Retina (tissue), 1 donor: ENCODE measurements at places on chromosomes 6 and 20.

DNA sequence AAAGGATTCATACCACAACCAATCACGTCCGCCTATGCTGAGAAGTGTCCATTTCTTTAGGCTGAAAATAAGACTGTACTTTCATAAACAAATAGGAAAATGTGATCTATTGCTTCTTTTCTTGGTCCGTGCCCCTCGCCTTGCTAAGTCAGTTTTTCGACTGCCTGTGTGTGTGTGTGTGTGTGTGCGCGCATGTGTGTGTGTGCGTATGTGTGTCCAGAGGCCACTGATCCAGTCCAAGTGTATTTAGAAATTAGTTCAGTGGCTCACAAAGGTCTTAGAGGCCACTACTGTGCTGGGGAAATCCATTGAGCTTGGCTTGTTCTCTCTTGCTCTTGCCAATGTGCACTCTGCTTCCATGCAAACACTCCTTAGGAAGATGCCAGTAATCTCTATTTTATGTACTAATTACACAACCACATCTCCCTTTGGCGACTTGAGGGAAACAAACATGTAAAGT, 50.5 kb downstream of the SLC22A23 start:
- no peak for DNase-seq

DNA sequence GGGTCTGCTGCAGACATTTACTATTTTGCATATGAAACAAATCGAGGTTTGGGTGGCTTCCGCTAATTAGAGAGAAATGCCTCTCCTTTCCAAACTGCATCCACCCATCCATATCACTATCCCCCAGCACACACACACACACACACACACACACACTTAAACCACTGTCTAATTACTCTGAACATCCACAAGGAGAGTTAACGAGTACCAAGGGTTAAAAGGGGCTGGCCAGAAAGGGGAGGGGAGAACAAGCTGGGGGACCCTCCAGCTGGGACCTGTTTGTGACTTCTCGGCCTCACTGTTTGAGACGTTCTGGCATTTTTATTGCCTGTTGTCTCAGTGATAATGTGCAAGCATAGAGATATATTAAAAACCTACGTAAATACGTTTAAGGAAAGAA, 261.2 kb downstream of the FOXC1 start:
- no peak for DNase-seq

- peak; percentile 56 for DNase-seq
These were observed 91.6 kb downstream of the RAMACL start for GRCh38 chr6:166494757-166495486.

- no peak for DNase-seq
These were observed 603.7 kb downstream of the TENT5A start for GRCh38 chr6:81148751-81149150.
